ENCODE measurements at places on chromosomes 7 and 10. TPM values are rescaled to one million over a fixed set of nuclear protein-coding genes. Genes with fewer than 3 reads are reported as not detected.

FGFR2 gene
- total RNA-seq, result 14.7 TPM

KLF14 gene
- total RNA-seq, result not detected

FAM25A gene
- 3.3 TPM for total RNA-seq

XPNPEP1 gene
- total RNA-seq, result 76.1 TPM

SEMA4G gene
- total RNA-seq, result 2.1 TPM

SPRN gene
- total RNA-seq, result not detected

CLRN3 gene
- total RNA-seq, result not detected

STEAP4 gene
- total RNA-seq, result 0.76 TPM

GTPBP10 gene
- 12.5 TPM for total RNA-seq

SPDYE2B gene
- not detected for total RNA-seq

CALML3 gene
- 58.4 TPM for total RNA-seq

MAD1L1 gene
- total RNA-seq, result 38.6 TPM

TMEM184A gene
- 0.39 TPM for total RNA-seq

LSM8 gene
- 35.8 TPM for total RNA-seq

OR2A5 gene
- not detected for total RNA-seq

GPR146 gene
- total RNA-seq, result not detected

STEAP1B gene
- 12.1 TPM for total RNA-seq

ANKRD1 gene
- not detected for total RNA-seq

ICA1 gene
- 2.4 TPM for total RNA-seq

FGL2 gene
- 0.15 TPM for total RNA-seq

CAMK2B gene
- total RNA-seq, result 0.04 TPM

EBLN1 gene
- total RNA-seq, result not detected

CTAGE8 gene
- total RNA-seq, result 3.7 TPM

GIMAP8 gene
- 0.19 TPM for total RNA-seq

DGKB gene
- total RNA-seq, result not detected

GALNT17 gene
- not detected for total RNA-seq

CPN1 gene
- not detected for total RNA-seq

VGF gene
- total RNA-seq, result 0.08 TPM

HECW1 gene
- total RNA-seq, result not detected

FRG2B gene
- not detected for total RNA-seq

ABCB4 gene
- not detected for total RNA-seq

DPYSL4 gene
- total RNA-seq, result 0.94 TPM

MARVELD1 gene
- 34.8 TPM for total RNA-seq

MMRN2 gene
- 24.7 TPM for total RNA-seq

OPALIN gene
- not detected for total RNA-seq
